ENCODE measurements at places on chromosomes 11 and 22.

GRCh38 chr22:19107730-19108074 lies 14.5 kb downstream of the DGCR2 start:
- DNase-seq, result no peak

DNA sequence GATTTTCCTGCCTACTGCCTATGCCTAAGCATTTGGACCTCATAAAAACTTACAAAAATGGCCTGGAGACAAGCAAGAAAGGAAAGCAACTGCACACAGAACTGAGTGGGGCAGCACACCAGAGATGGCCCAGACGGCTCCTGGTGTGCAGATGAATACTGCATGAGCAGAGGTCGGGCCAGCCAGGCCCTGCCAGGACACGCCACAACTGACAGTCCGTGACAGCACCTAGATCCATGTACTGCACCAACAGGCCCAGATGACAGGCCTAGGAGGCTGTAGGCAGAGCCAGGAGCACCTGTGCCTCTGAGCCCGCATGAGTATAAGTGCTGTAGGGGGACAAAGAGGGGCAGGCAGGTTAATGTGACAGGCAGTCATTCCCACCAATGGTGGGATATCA lies 160.2 kb downstream of the IGLL1 start:
- DNase-seq, result no peak

DNA sequence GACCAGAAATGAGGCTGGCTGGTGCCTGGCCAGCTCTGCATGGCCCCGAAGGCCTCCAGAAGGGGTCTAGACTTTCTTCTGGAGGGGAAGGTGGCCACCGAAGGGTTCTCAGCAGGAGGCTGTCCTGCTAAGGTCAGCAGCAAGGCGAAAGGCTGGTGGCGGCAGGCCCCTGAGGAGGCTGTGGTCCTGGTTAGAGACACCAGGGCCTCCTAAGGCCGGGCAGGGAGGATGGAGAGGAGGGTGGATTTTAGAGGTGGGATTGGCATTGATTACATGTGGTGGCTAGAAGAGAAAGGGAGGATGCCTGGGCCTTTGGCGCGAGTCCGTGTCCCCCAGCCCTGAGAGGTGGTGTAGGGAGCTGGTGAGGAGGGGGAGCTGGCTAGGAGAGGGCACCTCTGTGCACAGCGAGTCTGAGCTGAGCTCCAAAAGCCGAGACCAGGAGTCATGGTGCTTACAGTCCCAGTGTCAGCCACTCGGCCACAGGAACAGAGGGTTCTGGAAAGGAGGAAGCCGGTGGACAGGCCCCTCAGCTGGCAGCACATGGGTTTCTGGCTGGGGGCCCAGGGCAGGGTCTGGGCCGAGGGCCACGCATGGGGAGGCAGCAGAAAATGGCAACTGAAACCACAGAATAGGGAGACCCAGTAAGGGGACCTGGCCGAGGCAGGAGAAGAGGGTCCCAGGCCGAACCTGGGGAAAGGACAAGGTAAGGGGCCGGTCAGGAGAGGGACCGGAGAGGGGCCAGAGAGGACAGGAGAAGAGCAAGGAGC lies 2.5 kb downstream of the FERMT3 start:
- no peak for DNase-seq

- DNase-seq, result no peak
Measured at GRCh38 chr11:85886089-85887056, 31.2 kb downstream of the CCDC83 start.

GRCh38 chr11:95688501-95689222 lies 100.9 kb downstream of the FAM76B start:
- DNase-seq, result no peak

DNA sequence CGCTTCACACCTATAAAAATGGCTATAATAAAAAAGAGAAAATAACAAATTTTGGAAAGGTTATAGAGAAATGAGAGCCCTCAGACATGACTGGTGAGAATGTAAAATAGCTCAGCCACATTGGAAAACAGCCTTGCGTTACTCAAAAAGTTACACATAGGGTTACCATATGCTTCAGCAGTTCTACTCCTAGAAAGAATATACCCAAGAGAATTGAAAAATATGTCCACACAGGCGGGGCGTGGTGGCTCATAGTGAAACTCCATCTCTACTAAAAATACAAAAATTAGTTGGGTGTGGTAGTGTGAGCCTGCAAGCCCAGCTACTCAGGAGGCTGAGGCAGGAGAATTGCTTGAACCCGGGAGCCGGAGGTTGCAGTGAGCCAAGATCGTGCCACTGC lies 7.6 kb upstream of the JHY start:
- DNase-seq, result no peak

- no peak for DNase-seq
Measured at GRCh38 chr11:103546236-103546635, 437.0 kb downstream of the DYNC2H1 start.
